A549 treated with CpdA at 1 μM for 4 hours (cell line): ENCODE measurements at places on chromosomes 7 and 10. TPM values are rescaled to one million over a fixed set of nuclear protein-coding genes. Genes with fewer than 3 reads are reported as not detected.

ZNF438 gene
- 1.7 to 2.2 TPM (median 1.8 TPM) in 5 replicates for total RNA-seq

AGAP5 gene
- 2.3 to 3.5 TPM (median 2.5 TPM) in 5 replicates for total RNA-seq

PIK3AP1 gene
- total RNA-seq: 0.36 to 0.92 TPM (median 0.66 TPM) in 5 replicates

CSGALNACT2 gene
- 13.8 to 20.8 TPM (median 15.3 TPM) in 5 replicates for total RNA-seq

METTL27 gene
- total RNA-seq: 6.2 to 10.7 TPM (median 10.3 TPM) in 5 replicates

CDK14 gene
- 0.12 to 0.54 TPM (median 0.14 TPM) in 5 replicates for total RNA-seq

ZSWIM8 gene
- total RNA-seq: 30.2 to 48.2 TPM (median 46.1 TPM) in 5 replicates

CNNM1 gene
- total RNA-seq: 17.4 to 21.5 TPM (median 21.1 TPM) in 5 replicates

CASP7 gene
- 32.1 to 42.3 TPM (median 33.2 TPM) in 5 replicates for total RNA-seq

CCDC172 gene
- not detected in 5 replicates for total RNA-seq

ATRNL1 gene
- 0.16 to 0.30 TPM (median 0.25 TPM) in 5 replicates for total RNA-seq

UNCX gene
- total RNA-seq: 0.05 to 0.08 TPM (median 0.06 TPM) in 3 of 5 replicates, not detected in the others

HYAL4 gene
- total RNA-seq: 0.08 to 0.13 TPM (median 0.09 TPM) in 3 of 5 replicates, not detected in the others

UCMA gene
- total RNA-seq: not detected in 5 replicates

MUC12 gene
- 15.7 to 22.4 TPM (median 18.7 TPM) in 5 replicates for total RNA-seq

ZNF273 gene
- total RNA-seq: 2.1 to 3.0 TPM (median 2.2 TPM) in 5 replicates

CACNA2D1 gene
- 6.1 to 14.1 TPM (median 8.1 TPM) in 5 replicates for total RNA-seq

CPA4 gene
- 5.8 to 8.1 TPM (median 6.5 TPM) in 5 replicates for total RNA-seq

AP3M1 gene
- total RNA-seq: 28.7 to 34.8 TPM (median 32.2 TPM) in 5 replicates

ADRA2A gene
- total RNA-seq: 0.03 to 0.07 TPM in 2 of 5 replicates, not detected in the others

BLNK gene
- not detected in 5 replicates for total RNA-seq

PNLIPRP2 gene
- 0.09 to 0.13 TPM (median 0.10 TPM) in 3 of 5 replicates, not detected in the others for total RNA-seq

ANLN gene
- total RNA-seq: 54.3 to 88.4 TPM (median 62.2 TPM) in 5 replicates

TDRD1 gene
- not detected in 5 replicates for total RNA-seq

LRRC17 gene
- 0.07 to 0.12 TPM (median 0.07 TPM) in 3 of 5 replicates, not detected in the others for total RNA-seq

NPS gene
- total RNA-seq: not detected in 5 replicates

HOXA5 gene
- 3.9 to 6.7 TPM (median 6.2 TPM) in 5 replicates for total RNA-seq

NUTM2D gene
- total RNA-seq: 1.1 to 1.5 TPM (median 1.4 TPM) in 5 replicates

CALHM1 gene
- total RNA-seq: not detected in 5 replicates

CYP3A4 gene
- not detected in 5 replicates for total RNA-seq

C7orf33 gene
- total RNA-seq: not detected in 5 replicates

DOCK4 gene
- 4.1 to 7.4 TPM (median 5.6 TPM) in 5 replicates for total RNA-seq

CALML5 gene
- not detected in 5 replicates for total RNA-seq

SPDYE9 gene
- total RNA-seq: not detected in 5 replicates

HTR7 gene
- total RNA-seq: 0.09 to 0.17 TPM (median 0.12 TPM) in 5 replicates

NACAD gene
- total RNA-seq: 0.14 to 0.26 TPM (median 0.16 TPM) in 5 replicates

SMURF1 gene
- 24.1 to 30.3 TPM (median 25.8 TPM) in 5 replicates for total RNA-seq

OR2A12 gene
- total RNA-seq: not detected in 5 replicates

CTAGE4 gene
- not detected in 5 replicates for total RNA-seq

TMEM229A gene
- total RNA-seq: not detected in 5 replicates

UPK3B gene
- 9.7 to 18.3 TPM (median 17.2 TPM) in 5 replicates for total RNA-seq

NEBL gene
- total RNA-seq: 3.0 to 4.7 TPM (median 3.9 TPM) in 5 replicates

MUC3A gene
- total RNA-seq: 8.9 to 15.9 TPM (median 12.7 TPM) in 5 replicates

EPDR1 gene
- 69.7 to 80.3 TPM (median 75.1 TPM) in 5 replicates for total RNA-seq

NEURL1 gene
- total RNA-seq: 0.21 to 0.54 TPM (median 0.43 TPM) in 5 replicates

CYP3A7 gene
- total RNA-seq: not detected in 5 replicates

KCNIP2 gene
- total RNA-seq: 0.43 to 1.3 TPM (median 0.76 TPM) in 5 replicates

BRAT1 gene
- total RNA-seq: 25.2 to 40.5 TPM (median 35.0 TPM) in 5 replicates

TFEC gene
- total RNA-seq: 0.01 to 0.10 TPM in 2 of 5 replicates, not detected in the others

LIPK gene
- not detected in 5 replicates for total RNA-seq

TMEM26 gene
- 0.06 to 0.13 TPM (median 0.10 TPM) in 4 of 5 replicates, not detected in the other for total RNA-seq

FAM131B gene
- total RNA-seq: 0.48 to 0.73 TPM (median 0.54 TPM) in 5 replicates

TYSND1 gene
- 12.6 to 20.3 TPM (median 18.7 TPM) in 5 replicates for total RNA-seq

ABCB1 gene
- 0.08 to 0.18 TPM (median 0.15 TPM) in 3 of 5 replicates, not detected in the others for total RNA-seq

SFMBT2 gene
- total RNA-seq: 10.3 to 14.6 TPM (median 12.2 TPM) in 5 replicates

PSD gene
- total RNA-seq: 0.24 to 0.91 TPM (median 0.30 TPM) in 5 replicates

CDK13 gene
- total RNA-seq: 20.8 to 24.9 TPM (median 23.9 TPM) in 5 replicates

GLCCI1 gene
- 1.2 to 1.5 TPM (median 1.4 TPM) in 5 replicates for total RNA-seq
